Stimulated activated CD4-positive, alpha-beta T cell treated with anti-CD3 and anti-CD28 coated beads, Interleukin-15, amount 100 ng/mL, for 24 hours (primary cell): ENCODE measurements at places on chromosomes 1 and 21.

GRCh38 chr1:206012086-206012859, 9.1 kb upstream of the RAB7B start:
- DNase-seq = peak; percentile 54

- DNase-seq = peak; percentile 24
Measured at GRCh38 chr1:204127597-204128242, 24.1 kb downstream of the ETNK2 start.

- peak; percentile 7 for DNase-seq
Measured at GRCh38 chr1:94883691-94884090, 43.2 kb downstream of the CNN3 start.

- DNase-seq = no peak
Measured at GRCh38 chr21:22575165-22575584, 1577.0 kb downstream of the NCAM2 start.

DNA sequence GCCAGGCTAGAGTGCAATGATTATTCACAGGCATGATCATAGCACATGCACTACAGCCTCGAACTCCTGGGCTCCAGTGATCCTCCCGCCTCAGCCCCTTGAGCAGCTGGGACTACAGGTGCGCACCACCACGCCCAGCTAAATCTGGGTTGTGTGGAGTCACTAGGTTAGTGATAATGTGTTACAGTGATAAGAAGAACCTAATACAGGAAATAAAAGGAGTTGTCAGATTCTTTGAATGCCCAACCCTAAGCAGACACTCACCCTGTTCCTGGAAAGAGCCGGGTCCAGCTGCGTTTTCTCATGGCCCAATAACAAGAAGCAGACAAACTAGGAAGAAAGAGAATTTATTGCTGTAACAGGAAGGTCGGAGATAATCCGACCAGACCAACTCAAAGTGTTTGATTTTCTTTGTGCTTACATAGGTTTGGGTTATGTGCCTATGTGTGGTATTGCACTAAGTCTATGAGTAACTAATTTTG, 8.8 kb downstream of the IFNGR2 start:
- DNase-seq = no peak

DNA sequence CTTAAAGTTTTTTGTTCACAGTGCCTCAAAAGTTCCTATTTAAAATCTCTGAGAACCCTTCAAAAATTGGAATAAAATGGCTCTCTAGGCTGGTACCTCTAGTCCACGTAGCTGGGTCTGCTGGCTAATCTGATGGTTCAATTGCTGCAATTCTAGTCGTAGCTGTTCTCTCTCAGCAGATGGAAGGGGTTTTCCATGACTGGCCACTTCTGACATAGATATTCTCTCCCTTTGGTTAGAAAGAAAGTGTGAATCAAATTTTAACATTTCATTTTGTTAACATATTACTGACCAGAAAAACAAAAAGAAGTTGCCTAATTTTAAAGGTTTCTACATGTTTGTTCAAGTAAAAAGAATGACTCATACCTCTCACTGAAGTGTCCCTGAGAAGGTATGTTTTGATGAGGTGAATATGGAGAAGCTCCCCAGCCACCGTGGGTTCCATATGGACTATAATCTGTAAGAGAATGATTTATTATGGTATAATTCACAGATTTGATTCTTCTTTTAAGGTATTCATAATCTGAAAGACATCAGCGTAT, 29.3 kb upstream of the SERPINC1 start:
- no peak for DNase-seq

GRCh38 chr1:110726755-110727154, 52.0 kb upstream of the KCNA3 start:
- DNase-seq = no peak

GRCh38 chr21:35048706-35049617, at the start of gene RUNX1:
RUNX1 (minus strand) TSS chr21:35049302.
- peak; percentile 86 for DNase-seq

DNA sequence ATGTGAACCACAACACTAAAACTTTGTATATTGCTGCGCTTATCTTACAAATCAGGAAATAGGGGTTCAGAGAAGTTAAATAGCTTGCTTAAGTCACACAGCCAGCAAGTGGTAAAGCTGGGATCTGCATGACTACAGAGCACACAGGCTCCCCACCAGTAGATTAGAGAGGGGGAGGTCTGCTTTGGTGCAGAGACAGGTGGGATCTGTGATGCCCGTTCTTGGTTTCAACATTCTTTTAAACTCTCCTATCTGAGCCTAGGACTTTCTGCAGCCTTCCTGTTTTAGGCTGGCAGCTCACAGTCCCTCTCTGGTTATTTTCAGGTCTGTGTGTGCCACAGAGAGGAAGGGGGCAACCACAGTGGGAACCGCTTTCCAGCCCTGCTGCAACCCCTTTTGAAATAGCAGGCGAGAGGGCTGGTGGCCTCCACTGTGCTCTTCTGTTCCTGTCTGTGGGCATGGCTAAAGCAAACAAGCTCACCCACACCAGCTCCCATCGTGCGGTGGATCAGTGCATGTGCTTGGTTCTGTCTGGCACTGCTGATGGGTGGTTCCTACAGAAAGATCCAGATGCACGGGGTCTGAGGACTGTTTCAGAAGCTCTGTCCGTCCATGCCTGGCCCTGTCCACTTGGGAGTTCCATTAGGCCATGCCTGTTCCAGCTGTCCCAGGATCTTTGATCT, 1.7 kb upstream of the IL6R start:
- DNase-seq = peak; percentile 38

GRCh38 chr1:82689217-82689616, 888.5 kb downstream of the ADGRL2 start:
- no peak for DNase-seq

GRCh38 chr21:46325073-46325912, 1.3 kb downstream of the PCNT start:
- DNase-seq = peak; percentile 55

- no peak for DNase-seq
Measured at GRCh38 chr1:42403880-42404400, 23.3 kb downstream of the RIMKLA start.

DNA sequence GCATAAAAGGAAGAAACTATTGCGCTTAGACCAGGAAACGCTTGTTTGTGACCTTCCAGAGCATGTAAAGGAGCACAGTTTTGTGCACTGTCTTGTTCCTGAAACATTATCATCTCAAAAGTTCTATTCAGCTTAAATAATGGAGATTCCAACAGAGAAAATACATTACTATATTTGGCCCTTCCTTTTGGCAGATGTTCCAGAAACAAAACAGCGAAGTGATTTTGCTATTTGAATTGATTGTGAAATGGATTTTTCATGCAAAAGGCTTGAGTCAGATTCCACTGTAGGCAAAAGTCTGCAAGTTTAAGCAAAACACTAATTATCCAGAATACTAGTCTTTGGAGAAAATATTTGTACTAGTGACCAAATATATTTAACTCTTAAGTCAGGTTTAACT, 80.3 kb upstream of the PTBP2 start:
- no peak for DNase-seq

DNA sequence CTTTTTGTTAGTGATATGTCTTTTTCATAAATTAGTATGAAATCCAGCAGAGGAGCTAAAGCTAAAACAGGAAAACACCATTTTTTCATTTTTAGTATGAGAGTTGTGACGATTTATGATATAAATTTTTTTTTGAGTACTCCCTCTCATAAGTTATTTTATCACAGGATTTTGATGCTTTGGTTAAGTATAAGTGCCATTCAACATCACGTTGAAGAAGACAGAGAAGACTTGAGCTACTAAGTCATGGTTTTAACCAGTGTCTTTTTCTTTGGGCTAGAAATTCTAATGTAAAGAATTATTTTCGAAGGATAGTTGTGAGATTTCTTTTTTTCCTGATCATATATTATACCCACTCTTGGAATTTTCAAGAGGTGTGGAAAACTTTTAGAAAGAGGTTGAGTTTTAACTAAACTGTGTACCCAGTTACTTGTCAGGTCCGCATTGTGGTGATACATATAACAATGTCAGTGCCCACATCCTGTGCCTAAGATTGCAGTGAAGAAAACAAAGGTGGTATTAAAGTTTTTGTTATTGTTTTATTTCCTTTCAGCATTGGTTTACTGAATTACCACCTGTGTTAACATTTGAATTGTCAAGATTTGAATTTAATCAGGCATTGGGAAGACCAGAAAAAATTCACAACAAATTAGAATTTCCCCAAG, 93.8 kb downstream of the USP25 start:
- no peak for DNase-seq

- DNase-seq = no peak
Measured at GRCh38 chr1:9792156-9793042, 31.4 kb downstream of the CLSTN1 start.

DNA sequence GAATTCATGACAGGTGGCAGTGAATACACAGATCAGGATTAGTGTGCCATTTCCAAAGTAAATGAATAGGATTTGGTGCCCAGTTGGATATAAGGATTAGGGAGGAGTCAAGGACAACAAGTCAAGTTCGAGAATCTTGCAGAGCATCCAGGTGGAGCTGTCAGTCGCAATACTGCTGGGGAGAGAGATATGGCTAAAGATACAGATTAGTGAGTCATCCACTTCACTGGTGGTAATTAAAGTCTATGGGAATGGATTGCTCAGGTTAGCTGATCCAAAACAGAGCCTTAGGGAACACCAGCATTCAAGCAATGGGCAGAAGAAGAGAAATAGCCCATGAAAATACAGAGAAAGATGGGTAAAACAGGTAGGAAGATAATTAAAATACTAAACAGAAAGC, 26.8 kb downstream of the BCAS2 start:
- DNase-seq = no peak

GRCh38 chr1:108814343-108815125, 42.4 kb downstream of the AKNAD1 start:
- DNase-seq = no peak

DNA sequence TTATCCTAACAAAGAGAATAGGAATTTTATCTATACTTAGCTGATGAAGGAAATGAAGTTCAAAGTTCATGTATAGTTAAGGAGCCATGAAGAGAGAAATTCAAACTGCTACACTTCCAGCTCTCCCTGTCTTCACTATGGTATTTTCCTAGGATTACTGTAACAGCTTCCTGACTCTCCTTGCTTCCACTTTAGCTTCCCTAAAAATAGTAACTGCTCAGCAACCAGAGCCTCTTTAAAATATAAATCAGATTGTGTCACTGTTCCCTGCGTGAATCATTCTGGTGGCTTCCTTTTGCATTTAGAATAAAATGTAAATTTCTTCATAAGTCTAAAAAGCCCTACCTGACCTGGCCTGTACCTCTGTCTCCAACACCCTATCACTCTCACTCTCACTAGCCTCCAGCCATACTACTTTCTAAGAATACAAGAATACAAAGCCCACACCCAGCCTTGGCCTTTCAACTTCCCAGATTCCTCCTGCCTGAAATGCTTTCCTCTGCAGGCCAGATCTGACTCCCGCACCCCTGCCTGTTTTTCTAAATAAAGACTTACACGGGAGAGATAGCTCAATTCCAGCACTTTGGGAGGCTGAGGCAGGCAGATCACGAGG, 30.5 kb downstream of the OR10J1 start:
- DNase-seq = no peak

DNA sequence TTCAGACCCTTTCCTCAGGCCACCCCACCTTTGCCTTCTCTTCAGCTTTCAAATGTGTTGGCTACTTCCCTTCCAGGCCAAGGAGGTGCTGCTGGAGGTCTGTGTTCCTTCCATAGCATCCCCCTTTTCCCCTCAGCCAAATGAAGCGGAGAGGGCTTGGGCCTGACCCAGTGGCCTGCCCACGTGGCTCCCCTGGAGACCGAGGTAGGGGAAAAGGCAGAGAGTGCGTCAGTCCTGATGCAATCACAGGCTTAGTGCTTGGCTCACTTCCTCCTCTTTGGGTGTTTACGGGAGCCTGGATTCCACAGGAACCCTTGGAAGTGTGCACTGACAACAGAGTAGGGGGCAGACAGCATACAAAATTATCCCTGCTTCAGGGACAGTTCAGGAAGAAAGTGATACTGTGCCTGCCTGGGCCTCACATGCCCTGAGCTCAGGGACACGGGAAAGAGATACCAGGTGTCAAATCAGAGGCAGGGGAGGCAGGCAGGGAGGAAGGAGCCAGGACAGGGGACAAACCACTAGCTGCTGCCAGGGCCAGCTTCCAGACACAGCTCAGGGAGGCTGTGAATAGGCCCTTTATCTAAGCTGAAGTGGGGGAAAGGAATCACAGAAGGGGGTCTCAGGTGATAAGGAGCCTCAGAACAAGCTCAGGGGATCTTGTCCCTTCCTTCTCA, 16.6 kb upstream of the PTP4A2 start:
- DNase-seq = no peak

DNA sequence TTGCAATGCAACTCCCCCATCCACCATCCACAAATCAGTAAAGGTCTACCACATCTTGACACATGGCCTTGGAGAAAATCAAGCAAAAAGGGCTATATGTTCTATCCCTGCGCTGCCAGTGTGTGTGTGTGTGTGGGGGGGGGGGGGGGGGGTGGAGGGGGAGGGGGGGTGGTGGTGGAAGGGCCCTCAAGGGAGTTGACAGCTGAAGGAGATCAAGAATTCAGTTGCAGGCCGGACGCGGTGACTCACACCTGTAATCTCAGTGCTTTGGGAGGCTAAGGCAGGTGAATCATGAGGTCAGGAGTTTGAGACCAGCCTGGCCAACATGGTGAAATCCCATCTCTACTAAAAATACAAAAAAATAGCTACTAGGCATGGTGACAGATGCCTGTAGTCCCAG, 37.6 kb upstream of the CLIC4 start:
- DNase-seq = no peak

- DNase-seq = peak; percentile 55
Measured at GRCh38 chr1:155082301-155083051, 3.8 kb downstream of the EFNA3 start.

GRCh38 chr1:93596329-93597089, 85.1 kb downstream of the BCAR3 start:
- DNase-seq = no peak

- DNase-seq = no peak
Measured at GRCh38 chr1:202619505-202619904, 90.7 kb downstream of the SYT2 start.

- DNase-seq = no peak
Measured at GRCh38 chr1:46368791-46369190, 25.3 kb upstream of the FAAH start.

GRCh38 chr1:42753070-42753469, 13.0 kb upstream of the CLDN19 start:
- DNase-seq = no peak

DNA sequence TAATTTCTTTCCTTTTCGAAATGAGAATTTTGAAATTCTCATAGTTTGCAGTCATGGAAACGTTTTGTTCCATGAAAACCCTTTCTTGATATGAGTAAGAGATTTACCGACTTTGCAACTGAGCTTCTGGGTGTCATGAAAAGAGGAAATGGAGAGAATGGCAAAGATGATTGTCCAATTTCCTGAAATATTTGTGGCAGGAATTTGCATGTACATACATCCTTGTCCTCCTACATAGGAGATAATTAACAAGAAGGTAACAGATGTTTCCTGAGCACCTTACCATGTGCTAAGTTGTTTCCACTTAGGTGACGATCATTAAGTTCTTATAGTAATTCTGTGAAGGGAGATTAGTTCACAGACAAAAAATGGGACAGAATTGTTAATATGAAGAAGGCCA, 170.7 kb downstream of the NEGR1 start:
- DNase-seq = no peak
